Activated CD4-positive, alpha-beta T cell treated with anti-CD3 and anti-CD28 coated beads, Interleukin-2, amount 50 U/mL, for 48 hours (primary cell): ENCODE measurements at places on chromosomes 6 and 20.
A peak's percentile ranks its signal among the peaks of the same experiment; 100 is the strongest.

GRCh38 chr6:151172751-151173150, 67.0 kb upstream of the AKAP12 start:
- DNase-seq: no peak

DNA sequence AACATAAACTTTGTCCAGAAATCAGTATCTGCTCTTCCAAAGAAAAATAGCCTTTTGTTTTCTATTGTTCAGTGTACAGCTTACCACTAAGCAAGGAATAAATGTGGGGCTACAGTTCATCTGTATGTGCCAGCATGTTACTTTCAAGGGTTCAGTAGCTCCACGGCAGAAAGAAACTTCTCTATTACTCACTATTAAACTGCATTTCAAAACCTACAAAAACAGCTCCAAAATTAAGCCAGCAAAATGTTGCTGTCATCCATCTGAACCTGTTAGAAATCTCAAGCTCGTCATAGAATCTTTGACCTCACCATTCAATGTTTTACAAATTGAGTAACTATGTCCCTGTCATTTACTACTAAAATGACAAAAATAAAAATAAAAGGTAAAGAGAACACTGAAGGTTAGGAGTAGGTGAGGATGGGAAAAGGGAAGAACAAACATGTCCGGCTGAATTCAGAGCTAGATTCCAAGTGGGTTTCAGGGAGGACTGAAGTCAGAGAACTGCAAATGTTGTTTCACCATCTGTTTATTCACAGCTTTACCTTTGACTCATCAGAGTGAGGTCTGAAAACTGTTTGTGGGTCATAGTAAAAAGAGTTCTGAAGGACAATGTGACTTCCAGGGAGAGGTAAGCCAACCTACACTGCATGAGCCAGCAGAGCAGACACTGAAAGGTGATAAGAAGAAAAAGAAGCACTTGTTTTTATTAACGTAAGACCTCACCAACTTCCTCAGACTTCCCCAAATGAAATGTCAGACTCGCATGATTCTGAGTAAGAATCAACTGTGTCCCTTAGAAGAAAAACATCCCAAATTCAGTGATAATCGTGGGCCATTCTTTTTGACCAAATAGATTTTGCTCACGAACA, 62.0 kb downstream of the ATXN1 start:
- no peak for DNase-seq

GRCh38 chr6:7424967-7425807, 35.6 kb downstream of the RIOK1 start:
- no peak for DNase-seq

DNA sequence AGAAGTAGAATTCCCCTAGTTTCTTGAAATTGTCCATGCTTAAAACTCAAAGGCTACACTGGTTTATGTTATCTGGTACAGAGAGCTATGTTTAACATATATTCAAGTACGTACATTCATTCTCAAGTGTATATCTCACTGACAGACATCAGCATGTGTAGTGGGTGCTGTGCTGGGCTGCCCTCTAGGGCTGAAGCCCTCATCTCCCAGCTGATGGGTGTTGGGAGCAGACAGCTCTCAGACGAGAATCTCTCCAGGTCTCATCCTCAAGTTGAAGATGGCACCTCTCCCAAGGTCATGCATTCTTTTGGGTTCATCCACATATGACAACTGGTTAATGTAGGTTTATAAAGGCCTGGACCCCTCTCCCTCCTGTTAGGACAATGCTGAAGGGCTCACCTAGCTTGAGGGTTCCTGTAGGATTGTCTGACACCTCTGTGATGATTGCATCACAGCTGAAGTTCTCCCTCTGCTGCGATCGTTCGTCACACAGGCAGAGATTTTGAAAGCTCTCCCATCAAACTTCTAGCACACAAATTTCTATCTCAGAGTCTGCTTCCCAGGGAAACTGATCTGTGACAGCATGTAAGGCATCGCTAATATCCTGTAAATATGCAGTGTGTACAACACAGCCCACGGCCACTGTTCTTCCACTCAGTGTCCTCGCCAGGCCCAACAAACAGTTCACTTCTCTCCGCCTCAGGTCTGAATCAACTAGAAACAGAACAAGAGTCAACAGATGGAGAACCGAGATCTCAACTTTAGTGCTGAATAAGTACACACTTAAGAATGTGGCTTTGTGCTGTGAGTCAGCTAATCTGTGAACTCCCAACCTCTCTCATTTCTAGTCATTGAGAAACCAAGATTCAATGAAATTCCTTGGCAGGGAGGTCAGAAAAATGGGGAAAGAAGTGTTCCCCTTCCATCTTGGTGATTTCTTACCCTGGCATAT, 43.2 kb downstream of the PREP start:
- no peak for DNase-seq

DNA sequence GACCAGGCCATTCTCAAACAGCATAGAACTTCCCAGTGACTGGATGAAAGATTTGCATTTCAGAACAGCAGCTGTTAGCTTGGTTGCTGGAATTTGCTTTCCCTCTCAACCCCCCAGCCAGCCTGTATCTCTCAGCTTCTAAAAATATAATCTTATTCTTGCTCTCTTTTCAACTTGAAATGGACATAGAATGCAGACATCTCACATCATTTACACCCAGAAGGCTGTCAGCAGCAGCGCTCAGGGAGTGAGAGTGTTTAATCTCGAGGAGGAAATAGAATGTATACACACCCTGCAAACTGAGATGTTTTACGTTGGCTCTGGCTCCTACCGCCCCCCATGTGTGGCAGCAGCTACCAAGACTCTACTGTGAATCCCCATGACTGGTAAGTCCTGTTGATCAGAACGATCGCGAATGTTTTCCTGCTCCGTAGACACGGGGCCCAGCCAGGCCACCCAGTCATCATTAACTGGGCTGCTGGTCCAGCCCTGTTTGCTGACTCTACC, 163.4 kb upstream of the SLC24A3 start:
- DNase-seq: no peak

GRCh38 chr6:167726043-167726621, 100.6 kb upstream of the AFDN start:
- DNase-seq: no peak

DNA sequence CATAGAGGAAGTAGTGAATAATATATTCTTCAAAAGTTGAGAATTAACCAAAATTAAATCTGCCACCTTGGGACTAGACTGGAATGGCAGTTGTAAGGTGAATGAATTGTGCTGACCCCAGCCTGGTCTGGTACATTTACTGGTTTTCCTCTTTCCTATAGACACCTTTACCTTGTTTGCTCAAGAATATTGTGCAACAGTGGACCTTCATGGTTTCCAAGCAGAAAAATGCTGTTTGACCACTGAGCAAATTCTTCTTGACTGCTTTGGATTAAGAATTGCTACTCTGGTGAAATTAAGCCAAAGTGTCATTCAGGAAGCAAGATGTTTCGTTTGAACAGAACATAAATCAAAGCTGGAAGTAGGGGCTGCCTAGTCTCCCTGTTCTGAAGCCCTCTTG, 156.6 kb upstream of the TAB2 start:
- DNase-seq: no peak

DNA sequence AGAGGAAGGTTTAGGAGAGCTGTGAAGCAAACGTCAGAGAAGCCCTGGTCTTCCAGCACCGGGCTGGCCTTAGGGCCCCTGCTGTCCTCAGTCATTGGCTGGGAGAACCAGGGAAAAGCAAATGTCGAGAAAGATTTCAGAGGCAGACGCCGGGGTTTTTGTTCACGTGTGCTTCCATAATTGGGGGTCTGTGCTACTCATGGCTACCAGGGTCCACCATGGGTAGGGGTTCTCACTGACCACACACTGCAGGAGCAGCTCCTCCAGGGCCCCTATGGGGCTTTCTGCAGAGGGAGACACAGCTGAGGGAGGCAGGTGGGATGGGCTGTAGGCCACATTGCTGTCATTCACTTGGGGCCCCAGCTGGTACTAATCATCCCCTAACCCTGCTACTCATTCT, 291.8 kb upstream of the FOXQ1 start:
- no peak for DNase-seq

- no peak for DNase-seq
These were observed 14.1 kb upstream of the FRMD1 start for GRCh38 chr6:168093071-168093505.

- peak; percentile 68 for DNase-seq
These were observed 24.7 kb upstream of the PYGB start for GRCh38 chr20:25223179-25223661.

- no peak for DNase-seq
These were observed 70.4 kb downstream of the THBS2 start for GRCh38 chr6:169183233-169183632.

DNA sequence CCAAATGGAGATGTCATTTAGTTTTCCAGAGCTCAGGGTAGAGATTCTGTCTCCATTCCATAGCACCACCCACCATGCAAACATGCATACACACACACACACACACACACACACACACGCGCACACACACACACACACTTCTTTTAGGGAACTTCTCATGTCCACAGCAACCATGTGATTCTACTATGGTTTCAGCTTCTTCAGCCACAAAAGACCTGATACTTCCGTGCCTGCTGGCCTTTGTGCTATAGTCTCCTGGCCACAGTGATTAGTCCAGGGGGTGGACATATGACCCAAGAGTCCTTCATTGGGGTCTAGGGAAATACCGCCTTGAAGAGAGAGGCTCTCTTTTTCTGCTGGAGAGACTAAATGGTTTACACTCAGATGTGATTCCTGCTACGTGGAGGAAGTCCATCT, 53.5 kb downstream of the CARMIL1 start:
- DNase-seq: no peak

DNA sequence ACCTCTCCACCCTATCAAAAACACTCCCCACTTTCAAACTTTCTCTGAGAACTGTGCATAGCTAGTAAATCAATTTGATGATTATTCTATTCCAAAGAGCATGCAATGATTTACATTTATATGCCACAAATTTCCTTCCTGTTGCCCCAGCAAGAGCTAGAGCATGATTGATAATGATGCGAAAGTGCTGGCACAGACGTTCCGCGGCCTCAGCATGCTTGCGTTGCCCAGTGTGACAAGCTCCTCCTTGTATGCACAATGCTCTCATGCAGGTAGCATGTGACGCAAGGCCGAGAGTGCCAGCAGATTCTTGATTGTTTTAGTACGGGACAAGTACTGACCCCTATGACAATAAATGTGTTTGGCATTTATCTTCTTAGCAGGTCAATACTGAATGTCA, 696.3 kb upstream of the SLC35B3 start:
- DNase-seq: no peak

GRCh38 chr6:37700620-37700973, 2.9 kb upstream of the MDGA1 start:
- DNase-seq: no peak

- DNase-seq: no peak
These were observed 32.7 kb upstream of the FAM83B start for GRCh38 chr6:54813892-54814291.
